ENCODE measurements at places on chromosomes 7 and 10.

GRCh38 chr10:68047122-68047521, 28.0 kb downstream of the HERC4 start:
- DNase-seq, result no peak

DNA sequence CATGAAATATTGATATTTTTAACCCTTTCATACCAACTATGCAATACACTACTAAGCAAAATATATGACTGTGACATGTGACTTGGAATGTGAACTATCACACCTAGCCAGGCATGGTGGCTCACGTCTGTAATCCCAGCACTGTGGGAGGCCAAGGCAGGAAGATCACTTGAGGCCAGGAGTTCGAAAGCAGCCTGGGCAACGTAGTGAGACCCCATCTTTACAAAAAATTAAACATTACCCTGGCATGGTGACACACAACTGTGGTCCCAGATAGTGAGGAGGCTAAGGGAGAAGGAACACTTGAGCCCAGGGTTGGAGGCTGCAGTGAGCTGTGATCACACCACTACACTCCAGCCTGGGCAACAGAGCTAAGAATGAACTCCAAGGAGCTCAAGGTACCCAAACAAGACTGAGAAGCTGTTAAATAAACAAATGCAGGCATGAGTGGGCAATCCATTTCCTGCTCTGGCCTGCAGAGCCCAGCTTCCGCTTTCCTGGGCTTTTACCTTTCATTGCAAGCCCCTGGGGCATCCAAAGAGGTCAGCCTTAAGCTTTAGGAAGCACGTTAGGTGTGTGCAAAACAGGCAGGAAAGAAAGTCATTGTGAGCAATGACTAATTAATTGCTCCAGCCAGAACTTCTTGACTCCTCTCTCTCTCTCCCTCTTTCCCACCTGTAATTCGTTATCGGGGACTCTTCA, 162.1 kb upstream of the FOXK1 start:
- DNase-seq, result peak; percentile 57

DNA sequence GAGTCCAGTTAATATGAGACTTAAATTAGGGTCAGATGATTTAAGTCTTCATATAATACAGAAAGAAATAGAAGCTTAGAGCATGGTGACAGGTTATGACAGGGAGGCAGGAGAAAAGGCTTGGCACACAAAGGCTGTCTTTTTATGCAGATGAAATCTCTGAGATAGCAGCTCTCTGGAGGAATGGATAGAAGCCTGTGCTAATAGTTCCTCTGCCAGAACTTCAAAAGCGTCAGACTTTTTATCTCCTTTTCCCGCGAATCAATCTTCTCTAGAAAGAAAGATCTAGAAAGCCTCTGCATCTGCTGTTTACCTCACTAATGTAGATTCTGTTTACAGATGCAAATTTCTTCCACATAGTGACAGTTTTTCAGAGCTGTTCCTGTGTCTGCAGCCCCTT, 1106.2 kb downstream of the XPNPEP1 start:
- DNase-seq, result no peak

DNA sequence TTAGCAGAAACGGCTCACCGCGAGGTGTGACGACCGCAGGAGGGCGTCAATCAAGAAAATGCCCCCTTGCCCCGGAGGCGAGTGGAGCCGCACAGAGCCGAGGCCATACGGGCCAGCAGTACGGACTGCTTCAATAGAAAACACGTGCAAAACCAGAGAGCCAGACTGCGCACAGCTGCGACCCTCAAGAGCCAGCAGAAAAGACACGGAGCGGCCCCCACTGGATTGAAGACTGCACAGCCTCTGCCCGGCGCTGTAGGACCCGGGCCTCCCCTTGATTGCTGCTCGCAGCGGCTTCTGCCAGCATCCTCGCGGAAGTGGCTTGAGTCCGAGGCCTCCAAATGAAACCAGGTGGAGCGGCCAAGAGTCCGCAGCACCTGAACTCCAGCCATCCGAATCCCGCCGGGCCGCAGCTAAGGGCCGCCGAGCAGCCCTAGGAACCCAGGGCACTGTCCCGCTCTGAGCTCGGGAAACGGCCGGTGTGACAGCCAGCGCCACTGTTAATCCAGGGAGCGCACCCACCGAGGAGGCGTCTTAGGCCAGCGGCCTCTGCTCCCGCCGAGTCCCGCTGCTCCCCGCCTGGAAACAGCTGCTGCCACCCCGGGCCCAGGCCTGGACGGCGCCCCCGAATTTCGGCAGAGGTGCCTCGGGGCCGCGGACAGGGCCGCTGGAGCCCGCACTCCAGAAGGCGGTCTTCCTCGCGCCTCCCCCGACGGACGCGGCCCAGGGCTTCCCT, 660 bp upstream of the HHEX start:
- peak; percentile 75 for DNase-seq

DNA sequence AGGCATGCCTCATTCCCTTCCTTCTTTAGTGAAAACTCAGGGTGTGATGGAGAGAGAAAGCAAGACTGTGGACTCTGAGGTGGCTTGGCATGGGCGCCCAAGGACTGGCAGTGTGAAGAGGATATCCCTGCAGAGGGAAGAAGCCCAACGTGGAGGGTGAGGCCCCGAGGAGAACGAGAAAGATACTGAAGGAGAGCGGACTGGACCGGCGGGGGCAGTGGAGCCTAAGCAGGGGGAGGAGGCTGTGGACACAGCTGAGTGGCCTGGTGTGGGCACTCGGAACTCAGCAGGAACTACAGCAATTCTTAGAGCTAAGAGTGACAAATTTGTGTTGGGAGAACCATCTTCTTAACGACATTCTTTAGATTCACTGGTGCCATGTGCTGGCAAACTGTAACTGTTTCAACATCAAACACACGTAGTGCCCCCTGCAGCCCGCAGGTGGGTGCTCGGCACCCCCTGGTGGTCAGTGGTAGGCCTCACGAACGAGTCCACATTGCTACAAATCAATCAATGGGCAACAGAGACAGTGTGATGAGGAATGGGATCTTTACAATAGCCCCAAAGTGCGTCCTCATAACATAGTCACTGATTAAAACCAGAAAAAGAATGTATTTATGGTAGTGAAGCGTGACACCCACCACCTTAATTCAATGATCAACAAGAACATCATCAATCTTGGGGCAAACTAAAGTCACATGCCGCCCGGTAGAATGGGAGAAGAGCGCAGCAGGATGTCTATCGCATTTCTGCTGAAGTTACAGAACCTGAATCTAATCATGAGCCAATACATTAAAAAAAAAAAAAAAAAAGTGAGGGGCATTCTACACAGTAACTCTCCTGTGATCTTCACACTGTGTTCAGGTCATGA, 2.0 kb upstream of the SFTPA1 start:
- DNase-seq, result peak; percentile 50

DNA sequence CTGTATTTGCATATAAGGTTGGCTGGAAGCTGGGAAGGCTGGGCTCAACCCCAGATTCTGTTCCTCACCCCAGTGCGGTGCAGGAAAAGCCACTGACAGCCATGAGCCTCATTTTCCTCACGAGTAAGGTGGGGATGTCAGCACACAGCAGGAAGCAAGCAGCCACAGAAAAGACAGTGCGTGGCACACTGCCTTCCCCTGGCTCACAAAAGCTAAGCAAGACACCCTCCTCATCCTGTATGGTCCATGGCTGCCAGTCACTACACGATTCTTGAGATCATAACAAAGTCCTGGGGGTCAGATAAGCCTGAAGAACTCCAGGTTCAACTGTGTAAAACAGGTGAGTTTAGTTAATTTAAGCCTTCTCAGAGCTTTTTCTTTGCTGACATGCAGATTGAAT, 28.9 kb upstream of the DDC start:
- DNase-seq, result no peak

GRCh38 chr7:44914992-44915607, 29.8 kb upstream of the PURB start:
- DNase-seq, result no peak

DNA sequence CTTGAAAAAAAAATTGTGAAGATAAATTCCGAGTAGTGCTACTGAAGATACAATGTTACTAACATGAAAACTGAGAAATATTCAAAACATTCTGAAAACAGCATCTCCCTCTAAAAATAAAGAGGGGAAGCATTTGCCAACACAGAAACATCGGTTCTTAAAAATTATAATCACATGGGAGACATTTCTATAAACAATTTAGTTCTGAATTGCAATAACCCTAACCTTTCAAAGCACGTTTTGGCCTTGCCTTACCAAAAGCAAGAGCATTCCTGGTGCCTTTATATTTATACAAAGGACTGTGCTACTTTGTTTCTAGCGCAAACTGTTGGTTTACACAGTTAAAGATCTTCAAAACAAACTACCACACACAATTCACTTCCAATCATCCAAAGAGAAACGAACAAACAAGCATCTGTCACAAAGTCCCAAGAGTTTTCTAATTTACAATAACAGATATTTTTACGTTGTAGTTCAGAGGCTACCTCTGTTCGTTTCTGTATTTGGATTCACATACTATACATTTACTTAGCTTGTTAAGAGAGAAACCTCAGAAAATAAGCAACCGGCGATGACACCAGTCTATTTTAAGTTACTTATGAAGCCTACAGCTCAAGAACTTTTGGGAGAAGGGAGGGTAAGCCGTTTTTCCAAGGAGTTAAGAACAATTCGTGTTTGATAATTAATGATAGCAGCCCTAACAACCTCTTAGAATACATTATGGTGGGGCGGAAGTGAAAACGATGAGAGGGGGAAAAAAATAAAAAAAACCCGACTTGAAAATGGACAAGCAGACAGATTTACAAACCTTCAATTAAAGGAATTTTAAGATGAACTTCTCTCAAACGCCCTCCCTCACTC, 1.3 kb downstream of the ABI1 start:
- DNase-seq, result no peak

DNA sequence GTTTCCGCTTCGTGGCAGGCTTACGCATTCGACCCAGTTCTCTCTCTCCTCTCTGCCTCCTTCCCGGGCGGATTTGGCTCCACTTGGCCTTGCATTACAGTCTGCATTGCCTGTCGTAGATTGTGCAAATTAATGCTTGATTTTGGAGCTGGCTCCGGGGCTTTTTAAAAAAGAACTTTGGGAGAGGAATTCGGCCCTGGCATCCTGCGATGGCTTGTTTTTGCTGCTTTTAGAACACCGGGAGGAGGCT, 767 bp downstream of the EIF4EBP2 start:
- DNase-seq, result peak; percentile 54

- DNase-seq, result no peak
Measured at GRCh38 chr7:155294511-155294778, 3.2 kb upstream of the INSIG1 start.

- DNase-seq, result no peak
Measured at GRCh38 chr7:45158471-45158870, 880 bp downstream of the RAMP3 start.

- no peak for DNase-seq
Measured at GRCh38 chr7:26937939-26938623, 73.7 kb upstream of the SKAP2 start.

- DNase-seq, result no peak
Measured at GRCh38 chr10:63965846-63966245, 444.6 kb downstream of the REEP3 start.

DNA sequence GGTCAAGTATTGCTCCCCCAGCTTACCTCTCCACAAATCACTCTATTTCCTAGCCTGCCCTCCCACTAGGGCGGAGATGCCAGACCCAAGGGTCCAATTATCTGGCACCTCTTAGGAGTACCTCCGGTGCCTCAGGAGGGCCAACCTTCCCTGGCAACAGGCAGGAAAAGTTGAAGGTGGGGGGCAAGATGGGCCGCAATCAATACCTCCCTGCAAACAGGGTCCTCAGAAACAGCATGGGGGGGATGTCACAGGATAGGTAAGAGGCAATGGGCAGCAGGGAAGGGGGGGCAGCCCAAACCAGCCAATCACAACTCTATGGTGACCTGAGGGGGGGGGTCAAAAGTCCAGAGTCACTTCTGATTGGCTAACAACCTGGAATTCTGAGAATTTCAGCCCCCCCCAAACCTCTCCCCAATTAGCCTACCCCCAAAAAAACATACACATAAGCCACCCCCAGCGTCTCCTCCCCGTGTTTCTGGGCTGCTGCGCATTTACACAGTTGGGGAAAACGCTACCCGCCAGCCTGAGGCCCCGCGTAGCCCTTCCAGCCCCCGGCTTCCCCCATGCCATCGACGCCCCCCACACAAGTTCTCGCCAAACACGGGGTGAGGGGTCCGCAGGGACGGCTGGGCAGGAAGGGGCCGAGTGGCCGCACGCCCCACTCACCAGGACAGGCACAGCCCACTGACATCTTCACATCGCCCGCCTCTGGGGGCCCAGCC, 589 bp downstream of the LDB1 start:
- peak; percentile 72 for DNase-seq

DNA sequence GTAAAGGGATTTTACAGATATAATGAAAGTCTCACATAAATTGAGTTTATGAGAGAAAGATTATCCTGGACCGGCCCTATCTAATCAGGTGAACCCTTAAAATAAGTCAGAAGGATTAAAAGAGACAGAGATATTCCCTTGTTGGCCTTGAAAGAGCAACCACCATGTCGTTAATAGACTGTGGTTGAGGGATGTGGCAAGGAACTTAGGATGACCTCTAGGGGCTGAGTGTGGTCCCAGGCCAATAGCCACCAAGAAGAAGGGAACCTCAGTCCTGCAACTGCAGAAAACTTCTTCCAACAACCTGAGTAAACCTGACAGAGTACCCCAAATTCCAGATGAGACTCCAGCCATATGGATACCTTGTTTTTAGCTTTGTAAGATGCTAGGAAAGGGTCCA, 121.5 kb downstream of the POLR1F start:
- peak; percentile 4 for DNase-seq

GRCh38 chr10:121265360-121266123, 332.7 kb downstream of the FGFR2 start:
- no peak for DNase-seq

DNA sequence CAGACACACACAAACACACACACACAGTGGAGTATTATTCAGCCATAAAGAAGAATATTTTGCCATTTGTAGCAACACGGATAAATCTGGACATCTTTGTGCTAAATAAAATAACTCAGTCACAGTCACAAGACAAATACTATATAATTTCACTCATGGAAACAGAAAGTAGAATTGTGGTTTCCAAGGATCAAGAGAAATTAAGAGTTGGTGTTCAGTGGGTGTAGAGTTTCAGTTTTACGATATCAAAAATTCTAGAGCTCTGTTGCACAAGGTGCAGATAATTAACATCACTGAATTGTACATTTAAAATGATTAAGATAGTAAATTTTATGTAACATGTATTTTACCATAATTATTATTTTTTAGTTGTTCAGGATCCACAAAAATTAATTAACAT, 1235.0 kb downstream of the XPNPEP1 start:
- DNase-seq, result no peak

DNA sequence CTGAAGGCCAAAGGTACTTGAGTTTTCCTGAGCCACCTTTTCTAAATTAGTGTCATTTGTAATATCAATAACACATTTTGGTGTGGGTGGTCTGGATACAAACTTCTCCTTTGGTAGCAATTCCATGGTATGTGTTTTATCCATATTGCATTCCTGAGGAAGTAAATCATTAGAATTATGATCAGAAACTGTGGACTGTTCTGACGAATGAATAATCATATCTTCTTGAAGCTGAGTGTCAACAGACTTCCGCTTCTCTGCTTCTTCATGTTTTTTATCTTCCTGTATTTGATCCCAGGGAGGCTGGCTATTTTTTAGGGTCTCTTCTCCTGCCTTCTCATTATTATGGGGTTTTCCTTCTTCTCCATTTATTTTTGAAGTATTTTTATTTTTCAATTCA, 81.4 kb downstream of the NRBF2 start:
- DNase-seq, result no peak

Measured in ELF-1 (cell line).